ENCODE measurements at places on chromosomes 13 and 19.
A peak's percentile ranks its signal among the peaks of the same experiment; 100 is the strongest.

DNA sequence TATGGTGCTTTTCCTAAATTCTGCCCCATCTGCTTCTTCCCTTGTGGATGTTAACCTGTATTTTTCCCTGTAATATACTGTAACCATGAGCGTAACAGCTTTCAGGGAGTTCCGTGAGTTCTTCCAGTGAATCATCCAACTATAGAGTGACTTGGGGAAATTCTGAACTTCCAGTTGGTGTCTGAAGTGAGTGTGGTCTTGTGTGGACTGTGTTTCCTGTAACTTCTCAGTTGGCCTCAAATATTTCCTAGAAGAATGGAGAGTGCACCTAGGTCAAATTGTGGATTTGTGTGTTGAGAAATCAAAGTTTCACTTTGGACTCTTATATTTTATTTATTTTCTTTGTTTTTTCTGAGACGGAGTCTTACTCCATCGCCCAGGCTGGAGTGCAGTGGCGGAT, 11.0 kb upstream of the ZNF766 start:
- no peak for DNase-seq

DNA sequence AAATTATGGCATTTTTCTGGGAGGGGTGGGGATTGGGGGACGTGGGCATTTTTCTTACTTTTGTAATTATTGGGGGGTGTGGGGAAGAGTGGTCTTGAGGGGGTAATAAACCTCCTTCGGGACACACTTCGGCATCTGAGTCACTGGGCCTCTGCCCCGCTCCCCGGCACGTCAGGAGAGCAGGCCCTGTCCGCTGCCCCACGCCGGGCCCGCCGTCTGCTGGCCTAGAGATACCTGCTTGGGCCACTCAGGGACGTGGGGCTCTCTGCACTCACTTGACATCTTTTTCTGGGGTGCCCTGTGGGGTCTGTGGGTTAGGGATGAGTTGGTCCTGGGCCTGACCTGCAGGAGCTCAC, 3.5 kb upstream of the FTL start:
- no peak for DNase-seq

- no peak for DNase-seq
Observed at GRCh38 chr19:33749016-33749415, 47.7 kb upstream of the KCTD15 start.

DNA sequence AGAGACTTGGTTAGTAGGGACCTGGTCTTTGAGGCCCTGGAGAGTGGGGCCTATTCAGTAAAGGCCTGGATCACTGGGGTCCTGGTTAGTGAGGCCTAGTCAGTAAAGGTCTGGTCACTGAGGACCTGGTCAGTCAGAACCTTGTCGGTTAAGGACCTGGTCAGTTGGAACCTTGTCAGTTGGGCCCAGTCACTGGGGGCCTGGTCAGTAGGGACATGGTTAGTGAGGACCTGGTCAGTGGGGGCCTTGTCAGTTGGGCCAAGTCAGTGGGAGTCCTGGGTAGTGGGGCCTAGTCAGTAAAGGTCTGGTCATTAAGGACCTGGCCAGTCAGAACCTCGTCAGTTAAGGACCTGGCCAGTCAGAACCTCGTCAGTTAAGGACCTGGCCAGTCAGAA, 43.2 kb upstream of the TPM4 start:
- no peak for DNase-seq

DNA sequence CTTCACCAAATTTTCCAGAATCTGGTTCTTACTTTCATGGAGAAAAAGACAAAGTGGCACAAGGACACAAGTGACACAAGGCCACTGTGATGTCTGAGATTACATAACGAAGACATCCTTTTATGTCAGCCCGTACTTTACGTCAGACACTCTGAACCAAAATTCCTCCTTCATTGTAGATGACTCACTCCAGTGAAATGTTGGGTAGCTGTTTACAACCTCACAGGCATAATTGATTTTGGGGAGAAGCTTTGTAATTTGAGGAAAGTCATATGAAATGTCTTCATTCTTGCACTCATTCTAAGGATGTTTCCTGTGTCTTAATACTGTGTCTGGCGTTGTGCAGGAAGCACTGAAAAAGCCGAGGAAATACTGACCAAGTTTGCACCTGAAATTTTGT, 20.0 kb upstream of the LGALS14 start:
- DNase-seq = no peak

GRCh38 chr19:4164262-4164661, 10.8 kb downstream of the CREB3L3 start:
- no peak for DNase-seq

DNA sequence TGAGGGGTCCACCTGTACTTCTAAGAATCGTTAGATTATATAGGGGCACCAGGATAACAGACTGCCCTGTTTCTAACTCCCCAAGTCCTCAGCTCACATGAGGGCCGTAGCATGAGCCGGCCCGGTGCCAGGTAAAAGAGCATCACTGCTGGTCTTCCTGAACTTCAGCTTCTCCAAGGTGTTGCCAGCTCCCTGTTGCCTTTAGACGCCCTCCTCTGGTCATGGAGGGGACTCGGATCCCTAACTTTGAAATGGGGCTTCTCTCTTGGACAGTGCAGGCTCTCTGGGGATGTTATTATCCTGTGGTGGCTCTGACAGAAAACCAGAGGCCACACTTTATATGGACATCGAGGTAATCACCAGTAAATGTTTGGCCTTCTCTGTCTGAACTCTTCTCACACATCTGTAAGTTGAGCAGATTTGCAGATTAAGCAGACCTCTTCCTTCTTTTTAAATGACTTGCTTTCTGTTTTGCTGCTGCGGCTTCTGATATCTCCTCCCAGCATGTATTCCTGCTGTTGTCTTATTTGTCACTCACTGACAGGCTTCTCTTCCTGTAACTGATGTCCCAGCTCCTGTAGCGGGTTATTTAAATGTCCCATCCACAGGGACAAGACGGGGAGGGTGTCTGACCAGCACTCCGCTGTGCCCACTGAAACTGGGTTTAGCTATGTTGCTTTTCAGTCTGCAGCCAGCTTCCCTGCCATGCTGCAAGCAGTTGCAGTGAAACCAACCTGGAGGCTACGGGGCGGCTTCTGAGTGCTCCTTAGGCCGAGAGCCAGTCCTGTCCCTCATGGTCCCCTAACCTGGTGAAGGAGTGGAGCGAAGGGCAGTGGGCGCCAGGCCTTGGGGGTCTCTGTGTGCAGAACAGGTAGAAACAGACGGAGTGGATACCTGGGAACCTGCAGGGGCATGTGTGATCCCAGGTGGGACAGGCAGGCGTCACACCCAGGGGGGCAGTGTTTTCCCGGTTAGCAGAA, 39.2 kb downstream of the TSSK6 start:
- no peak for DNase-seq

DNA sequence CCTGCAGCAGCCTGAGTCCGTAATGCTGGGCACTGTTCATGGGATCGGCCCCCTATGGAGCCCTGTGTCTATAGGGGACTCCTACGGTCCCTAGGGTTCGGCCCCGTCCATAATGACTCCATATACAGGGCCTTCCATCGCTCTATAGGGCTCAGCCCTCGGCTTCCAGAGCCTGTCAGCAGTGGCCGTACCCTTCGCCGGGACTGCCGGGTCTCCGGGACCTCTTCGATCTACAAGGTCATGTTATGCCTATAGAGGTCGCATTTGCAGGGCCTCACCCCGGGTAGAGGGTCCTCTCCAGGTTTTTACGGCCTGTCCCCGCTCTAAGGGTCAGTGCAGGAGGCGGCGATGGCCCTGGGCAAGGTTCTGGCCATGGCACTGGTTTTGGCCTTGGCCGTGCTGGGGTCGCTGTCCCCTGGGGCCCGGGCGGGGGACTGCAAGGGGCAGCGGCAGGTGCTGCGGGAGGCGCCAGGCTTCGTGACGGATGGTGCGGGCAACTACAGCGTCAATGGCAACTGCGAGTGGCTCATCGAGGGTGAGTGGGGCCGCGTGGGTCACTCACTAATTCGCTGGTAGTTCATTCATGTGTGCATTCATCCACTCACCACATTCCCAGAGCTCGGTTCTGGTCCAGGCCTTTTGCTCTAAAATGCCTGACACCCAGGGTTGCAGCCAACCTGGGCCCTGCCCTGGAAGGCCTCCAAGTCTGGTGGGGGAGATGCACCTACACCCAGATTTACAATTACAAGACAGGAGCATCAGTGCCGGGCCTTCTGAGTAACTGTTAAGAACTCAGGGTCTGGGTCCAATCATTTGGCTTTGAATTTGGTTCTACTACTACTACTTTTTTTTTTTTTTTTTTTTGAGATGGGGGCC, 699 bp downstream of the MEGF8 start:
- DNase-seq = peak; percentile 17

DNA sequence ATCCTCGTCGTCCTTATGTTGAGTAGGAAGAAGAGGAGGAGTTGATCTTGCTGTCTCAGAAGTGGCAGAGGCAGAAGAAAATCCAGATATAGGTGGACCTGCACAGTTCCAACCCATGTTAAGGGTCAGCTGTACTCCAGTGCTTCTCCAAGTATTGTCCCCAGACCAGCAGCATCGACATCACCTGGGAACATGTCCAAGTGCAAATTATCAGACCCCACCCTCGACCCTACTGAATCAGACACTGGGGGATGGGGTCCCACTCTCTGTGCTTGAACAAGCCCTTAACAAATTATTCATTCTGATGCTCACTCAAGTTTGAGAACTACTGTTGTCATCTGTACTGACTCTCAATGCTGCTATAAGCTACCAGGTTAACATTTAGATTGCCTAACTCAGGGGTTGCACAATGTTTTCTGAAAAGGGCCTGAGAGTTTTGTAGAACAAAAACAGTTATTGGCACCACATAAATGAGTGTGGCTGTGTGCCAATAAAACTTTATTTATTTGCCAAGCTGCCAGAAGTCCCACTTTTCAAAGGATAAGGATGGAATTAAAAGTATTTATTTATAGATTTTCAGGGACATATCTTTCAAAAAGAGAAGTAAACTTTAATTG, 226.7 kb upstream of the IPO5 start:
- DNase-seq = no peak

DNA sequence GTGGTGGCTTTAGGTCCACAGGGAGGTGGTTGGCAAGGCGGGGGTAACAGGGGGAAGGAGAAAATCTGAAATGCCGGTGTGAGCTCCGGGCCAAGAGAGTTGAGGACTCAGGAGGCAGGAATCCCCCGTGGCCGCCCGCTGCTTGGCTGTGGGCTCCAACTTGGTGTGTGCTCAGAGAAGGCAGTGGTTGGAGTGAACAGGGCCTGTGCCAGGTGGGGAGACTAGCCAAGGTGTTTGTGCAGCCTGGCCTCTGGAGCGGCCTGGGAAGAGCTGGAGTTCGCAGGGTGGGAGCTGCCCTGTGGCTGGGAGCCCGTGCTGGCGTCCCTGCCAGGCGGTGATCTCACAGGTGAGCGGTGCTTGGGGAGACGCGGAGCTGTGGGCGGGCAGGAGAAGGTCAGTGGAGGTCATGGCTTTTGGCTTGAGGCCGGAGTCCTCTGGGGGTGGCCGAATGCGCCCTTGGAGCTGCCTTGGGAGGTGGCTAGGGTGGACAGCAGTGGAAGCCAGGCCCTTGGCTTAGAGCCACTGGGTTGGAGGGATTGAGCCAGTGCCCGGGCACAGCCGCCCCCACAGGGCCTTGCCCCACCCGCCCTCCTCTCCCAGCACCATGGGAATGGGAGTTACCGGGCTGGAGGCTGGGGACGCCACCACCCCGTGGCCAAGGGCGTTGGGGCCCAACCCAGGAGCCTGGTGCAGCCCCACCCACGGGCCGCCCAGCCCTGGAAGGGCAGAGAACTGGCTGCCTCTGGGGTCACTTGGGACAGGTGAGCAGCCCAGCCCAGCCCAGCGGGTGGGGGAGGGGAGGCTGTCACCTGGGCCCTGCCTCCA, 7.1 kb upstream of the CIRBP start:
- no peak for DNase-seq

DNA sequence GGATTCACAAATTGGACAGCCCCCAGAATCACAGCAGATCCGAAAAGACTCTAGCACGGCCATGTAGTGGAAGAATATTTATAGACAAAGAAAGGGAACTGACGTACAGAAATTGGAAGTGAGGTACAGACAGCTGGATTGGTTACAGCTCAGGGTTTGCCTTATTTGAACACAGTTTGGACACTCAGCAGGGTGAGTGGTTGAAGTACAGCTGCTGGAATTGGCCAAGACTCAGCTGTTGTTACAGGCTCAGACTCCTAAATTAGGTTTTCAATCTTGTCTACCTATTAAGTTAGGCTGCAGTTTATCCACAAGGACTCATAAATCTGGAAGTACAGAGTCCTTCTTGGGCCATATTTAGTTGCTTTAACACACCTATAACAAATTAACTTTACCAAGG, 5.8 kb upstream of the CFAP97D2 start:
- DNase-seq = no peak

DNA sequence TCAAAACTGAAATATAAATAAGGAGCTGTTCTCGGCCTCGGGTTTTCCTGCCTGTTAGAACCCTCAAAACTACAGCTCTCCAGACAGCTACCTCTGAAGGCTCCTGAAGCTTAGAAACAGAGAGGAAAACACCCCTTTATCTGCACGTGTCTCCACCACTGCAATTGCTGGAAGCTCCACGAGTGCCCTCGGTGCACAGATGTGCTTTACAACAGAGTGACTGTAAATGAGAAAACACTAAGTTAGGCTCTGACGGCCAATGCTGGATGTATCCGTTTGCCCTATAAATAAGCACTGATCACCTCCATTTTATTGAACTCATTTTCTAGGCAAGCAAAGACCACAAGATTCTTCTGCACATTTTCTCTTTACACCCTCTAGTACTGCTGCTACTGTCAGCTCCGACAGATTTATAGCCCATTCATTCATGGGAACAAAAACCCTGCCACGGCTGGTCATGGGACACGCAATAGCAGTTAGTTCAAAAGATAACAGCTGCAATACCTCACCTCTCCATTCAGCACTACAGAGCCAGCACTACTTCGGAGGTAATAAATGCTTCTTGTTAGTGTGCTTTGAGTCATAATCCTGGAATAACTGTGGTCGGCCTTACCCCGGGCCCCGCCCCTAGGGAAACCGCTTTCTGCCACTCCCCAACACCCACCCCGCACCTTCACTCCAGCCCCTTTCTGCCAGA, 241.1 kb upstream of the ZNF507 start:
- DNase-seq = no peak

DNA sequence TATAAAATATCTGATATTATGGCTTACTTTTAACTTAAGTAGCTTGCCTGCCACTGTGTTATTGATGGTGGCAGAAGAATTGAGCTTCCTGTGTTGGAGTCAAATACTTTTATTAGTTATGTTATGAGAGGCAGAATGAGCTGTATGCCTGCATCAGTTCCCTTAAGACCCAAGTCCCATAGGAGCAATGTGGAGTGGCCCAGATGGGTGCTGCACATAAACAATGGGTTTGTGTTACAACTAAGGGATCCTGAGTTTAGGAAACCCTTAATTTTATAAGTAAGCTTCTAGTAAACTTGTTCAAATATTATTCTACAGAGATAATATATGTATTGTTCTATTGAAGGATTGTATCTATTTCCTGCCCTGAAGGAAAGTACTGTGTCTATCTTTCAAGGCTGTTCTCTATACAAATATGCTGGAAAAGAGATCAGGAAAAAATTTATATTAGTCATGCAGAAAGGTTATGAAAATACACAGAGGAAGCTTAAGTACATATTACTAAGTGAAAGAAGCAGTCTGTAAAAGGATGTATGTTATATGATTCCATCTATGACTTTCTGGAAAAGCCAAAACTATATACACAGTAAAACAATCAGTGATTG, 2018.0 kb upstream of the PCDH20 start:
- no peak for DNase-seq

- DNase-seq = no peak
Observed at GRCh38 chr13:53189162-53189561, 160.5 kb downstream of the OLFM4 start.

GRCh38 chr13:77911751-77912150, 6.9 kb downstream of the EDNRB start:
- no peak for DNase-seq

GRCh38 chr13:40518481-40518882, 148.0 kb downstream of the FOXO1 start:
- DNase-seq = peak; percentile 3

- DNase-seq = peak; percentile 23
Observed at GRCh38 chr19:3479834-3480215, 500 bp downstream of the SMIM24 start.

GRCh38 chr13:72104656-72105180, 237.7 kb upstream of the DACH1 start:
- DNase-seq = no peak
